Kasumi-1 (cell line): ENCODE measurements at places on chromosomes 4 and X.

GRCh38 chr4:30865691-30866090 lies 145.5 kb downstream of the PCDH7 start:
- no peak for DNase-seq

DNA sequence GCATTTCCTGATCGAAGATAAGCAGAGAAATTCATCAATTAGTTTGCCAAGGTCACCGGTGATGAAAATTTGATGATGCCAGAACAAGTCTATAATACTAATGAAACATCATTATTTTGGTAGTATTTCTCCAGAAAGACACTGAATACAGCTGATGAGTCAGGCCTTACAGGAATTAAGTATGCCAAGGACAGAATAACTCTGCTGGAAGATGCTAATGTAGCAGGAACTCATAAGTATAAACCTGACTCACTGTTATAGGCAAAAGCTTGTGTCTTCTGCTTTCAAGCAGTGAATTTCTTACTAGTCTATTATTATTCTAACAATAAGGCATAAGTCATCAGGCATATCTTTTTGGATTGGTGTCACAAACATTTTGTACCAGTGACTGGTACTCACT lies 1825.1 kb upstream of the IGFBP7 start:
- DNase-seq = no peak

GRCh38 chrX:93977641-93978040 lies 303.6 kb downstream of the FAM133A start:
- no peak for DNase-seq

DNA sequence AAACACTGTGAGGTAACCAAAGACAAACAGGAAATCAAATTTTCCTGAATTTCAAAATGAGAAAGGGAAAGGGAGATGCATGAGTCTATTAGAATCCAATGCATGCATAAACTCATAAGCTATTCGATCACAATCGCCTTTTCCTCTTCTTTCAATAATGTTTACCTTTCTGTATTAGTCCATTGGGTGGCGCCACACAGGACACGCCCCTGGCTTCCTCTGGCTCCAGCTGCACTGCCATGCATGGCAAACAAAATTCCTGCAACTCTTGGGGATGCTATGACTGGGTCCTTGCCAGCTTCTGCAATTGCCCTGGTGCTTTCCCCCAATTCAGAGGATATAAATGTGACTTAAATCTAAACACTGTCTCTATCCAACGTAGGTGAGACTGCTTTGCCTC lies 424.5 kb upstream of the PCDH7 start:
- DNase-seq = no peak

GRCh38 chr4:181319629-181320028 lies 923.6 kb upstream of the TENM3 start:
- DNase-seq = no peak

DNA sequence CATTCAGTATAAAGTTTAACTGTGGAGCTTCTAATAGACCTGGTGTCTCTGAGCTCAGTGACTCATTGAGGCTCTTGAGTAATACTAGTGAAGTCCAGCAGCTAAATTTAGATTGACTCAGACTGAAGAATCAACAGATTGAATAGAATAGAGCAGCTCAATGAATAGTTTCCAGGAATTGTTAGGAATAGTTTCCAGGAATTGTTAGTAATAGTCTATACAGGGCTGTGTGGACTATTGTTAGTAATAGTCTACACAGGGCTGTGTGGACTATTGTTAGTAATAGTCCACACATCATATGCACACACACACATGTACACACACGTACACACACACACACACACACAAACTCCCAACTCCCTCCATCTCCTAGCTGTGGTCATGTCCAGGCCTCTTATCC lies 3.0 kb downstream of the GIMD1 start:
- peak; percentile 67 for DNase-seq

DNA sequence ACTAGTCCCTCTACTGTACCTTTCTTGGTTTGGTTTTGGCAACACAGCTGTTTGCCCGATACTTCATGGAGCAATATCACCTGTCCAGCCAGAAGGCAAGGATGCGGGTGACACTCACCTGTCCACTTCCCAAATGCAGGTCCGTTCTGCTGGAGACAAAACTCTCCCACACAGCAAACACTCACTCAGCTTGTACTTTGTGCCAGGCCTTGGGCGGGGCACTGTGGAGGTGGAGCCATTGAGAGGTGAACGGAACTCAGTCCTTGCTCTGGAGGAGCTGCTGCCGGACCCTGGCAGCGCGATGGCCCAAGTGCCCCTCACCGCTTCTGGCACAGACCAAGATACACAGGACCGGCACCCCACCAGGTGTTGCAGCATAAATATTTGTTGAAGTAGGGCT lies 15.3 kb upstream of the HMGB3 start:
- DNase-seq = no peak

DNA sequence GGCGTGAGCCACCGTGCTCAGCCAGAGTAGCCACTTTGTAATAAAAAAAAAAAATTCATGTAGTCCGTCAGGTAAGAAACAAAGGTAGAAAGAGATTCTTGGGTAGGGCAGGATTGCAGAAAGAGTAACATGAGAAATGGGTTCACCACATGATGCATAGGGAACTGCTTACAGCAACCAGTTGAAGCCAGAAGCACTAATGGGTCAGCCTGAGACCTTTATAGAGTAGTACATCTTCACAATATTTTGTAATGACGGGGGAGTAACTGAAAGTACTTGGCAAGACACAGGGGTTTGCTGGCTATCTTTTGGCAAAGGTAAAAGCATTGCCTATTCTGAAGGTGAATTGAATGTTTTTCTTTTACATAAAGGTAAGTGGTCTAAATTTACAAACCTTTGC lies 29.1 kb downstream of the FAM193A start:
- no peak for DNase-seq

DNA sequence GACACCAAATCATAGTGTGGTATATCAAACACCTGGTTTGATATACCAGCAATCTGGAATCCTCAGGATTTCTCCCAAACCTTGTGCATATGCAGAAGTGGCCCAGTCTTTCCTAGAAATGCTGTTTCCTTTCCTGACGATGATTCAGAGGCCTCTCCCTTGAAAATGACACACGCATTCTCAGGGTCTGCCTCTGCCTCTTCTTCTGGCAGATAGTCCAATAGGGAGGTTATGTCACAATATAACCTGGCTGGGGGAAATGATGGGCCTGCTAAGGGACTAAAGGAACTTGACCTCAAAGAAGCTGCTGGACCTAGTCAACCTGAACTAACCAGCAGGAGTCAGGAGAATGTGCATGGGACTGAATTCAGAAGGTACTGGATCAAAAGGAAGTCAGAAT lies 435.2 kb downstream of the IDS start:
- no peak for DNase-seq

DNA sequence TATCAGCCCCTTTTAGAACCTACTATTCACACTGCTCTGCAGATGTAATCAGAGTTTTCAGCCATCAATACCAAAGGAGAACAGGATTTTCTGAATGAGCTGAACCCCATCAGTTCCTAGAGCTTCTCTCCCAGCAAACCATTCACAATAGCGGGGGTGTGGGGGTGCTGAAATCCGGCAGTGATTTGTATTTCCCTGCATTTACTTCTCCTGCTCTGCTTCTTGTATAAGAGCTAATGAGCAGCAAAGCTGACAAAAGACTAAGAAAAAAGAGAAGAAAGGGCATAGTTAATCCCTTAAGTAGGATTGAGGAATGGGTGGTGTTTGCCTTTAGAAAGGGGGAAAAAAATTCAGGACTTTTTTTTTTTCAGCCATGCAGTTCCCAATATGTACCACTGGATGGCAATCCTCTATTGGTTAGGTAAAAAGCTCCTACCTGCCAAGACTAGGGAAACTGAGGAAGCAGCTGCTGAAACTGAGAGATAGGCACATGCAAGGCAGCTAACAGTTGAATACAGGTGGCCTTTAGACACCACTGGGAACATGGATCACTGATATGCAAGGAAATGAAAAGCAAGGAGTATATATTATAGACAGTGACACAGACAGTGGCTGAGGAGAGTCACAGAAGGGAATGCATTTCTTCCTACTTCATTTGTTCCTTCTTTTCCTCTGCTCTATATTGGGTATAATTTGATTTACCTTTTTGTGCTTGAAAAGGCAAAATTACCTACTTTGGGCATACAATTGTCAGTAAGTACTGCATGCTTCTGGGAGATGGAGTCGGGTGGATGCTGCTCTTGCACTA lies 217.9 kb downstream of the HS6ST2 start:
- DNase-seq = peak; percentile 0

- DNase-seq = no peak
Measured at GRCh38 chr4:126269106-126269505, 954.4 kb downstream of the FAT4 start.

DNA sequence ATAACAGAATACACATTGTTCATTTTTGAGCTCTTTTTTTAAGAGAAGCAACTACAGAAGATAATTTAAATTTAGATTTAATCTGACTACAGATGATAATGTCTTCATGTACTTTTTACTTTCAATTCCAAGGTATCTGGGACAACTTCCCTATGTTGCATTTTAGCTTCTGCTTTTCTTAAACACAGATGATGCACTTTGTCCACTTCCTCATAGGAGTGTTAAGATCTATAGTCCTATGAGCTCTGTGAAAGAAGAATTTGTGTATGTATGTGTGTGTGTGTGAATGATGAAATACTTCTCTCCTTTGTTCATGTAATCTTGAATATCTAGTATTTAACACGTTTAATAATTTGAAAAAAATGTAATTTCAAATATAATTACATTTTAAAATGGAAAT lies 5.3 kb upstream of the FHIP1A start:
- DNase-seq = peak; percentile 92

- DNase-seq = no peak
Measured at GRCh38 chr4:40789771-40790170, 40.0 kb downstream of the NSUN7 start.

DNA sequence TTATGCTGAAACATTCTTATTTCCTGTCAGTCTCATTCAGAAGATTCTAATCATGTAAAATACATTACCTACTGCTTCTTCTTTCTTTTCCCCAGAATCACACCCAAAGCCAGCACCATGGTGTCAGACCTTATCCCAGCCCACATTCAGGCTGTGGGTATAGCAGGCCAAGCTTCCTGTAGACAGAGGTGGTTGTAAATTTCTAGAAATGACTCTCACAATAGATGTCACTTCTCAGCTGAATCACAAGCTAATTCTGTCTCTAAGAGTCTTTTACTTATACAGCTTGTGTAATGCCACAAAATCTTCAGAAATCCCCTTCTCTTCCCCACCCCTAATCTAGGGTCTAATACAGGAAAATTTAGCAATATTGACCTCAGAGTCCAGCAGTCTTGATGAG lies 239.6 kb downstream of the PARM1 start:
- DNase-seq = no peak

DNA sequence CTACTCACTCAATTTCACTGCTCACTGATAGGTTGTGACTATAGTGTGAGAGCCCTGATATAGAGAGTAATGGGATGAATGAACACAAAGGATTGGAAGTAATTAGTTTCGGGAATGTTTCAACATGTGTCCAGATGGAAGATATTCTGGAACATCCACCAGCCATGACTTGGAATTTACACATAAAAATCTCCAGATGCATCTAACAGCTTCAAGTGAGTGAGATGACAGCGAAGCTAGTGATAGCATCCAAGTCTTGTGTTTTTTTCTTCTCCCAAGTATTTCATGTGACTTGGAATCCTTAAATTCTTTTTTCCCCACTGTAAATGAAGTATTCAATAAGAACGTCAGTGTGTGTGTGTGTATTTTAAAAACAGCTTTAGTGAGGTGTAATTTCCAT lies 82.1 kb downstream of the CLDN34 start:
- DNase-seq = no peak

- DNase-seq = no peak
Measured at GRCh38 chr4:112677519-112678091, 40.7 kb downstream of the LARP7 start.

DNA sequence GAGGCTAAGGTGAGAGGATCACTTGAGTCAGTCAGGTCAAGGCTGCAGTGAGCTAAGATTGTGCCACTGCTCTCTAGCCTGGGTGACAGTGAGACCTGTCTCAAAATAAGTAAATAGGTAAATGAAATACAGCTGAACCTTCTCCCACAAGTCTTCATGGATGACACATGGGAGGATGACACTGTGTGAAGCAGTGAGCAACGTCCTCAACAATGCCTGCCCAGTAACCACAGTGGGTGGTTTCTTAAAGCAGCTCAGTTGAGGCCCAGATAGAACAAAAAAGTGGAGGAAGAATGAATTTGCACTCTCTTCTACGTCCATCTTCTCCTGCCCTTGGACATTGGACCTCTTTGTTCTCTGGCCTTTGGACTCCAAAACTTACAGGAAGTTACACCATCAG lies 52.7 kb downstream of the MSX1 start:
- no peak for DNase-seq

DNA sequence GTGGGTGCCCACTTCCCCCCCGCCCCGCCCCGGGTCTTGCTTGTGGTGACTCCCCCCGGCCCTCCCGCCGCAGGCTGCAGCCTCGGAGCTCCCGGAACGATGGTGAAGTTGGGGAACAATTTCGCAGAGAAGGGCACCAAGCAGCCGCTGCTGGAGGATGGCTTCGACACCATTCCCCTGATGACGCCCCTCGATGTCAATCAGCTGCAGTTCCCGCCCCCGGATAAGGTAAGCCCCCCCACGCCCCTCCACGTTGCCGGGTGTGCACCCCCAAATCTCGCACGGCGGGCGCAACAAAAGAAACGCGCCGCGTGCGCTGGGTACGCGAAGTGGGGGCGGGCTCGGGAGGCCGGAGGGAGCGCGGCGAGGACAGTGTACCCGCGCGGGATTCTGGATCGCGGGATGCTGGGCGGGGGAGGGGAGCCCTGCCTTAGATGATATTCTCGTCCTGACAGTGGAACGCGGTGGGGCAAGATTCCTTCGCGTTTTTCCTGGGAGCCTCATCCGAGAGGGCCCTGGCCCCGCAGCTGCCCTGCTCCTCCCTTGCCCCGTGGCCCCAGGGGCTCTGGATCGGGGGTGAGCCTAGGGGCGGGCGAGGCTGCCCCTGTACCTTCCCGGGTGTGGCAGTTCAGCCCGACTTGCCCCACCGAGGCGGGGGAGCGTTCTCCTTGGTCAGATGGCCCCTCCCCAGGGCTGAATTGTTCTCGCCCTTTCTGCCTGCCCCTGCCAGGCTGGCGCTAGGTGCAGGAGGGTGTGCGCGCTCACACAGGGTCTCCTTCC lies 819 bp downstream of the NSG1 start:
- no peak for DNase-seq

- no peak for DNase-seq
Measured at GRCh38 chr4:105102016-105102415, 44.7 kb upstream of the TET2 start.

- no peak for DNase-seq
Measured at GRCh38 chr4:26343038-26343398, 22.2 kb downstream of the RBPJ start.

- no peak for DNase-seq
Measured at GRCh38 chrX:23819385-23820234, 36.6 kb downstream of the SAT1 start.

GRCh38 chrX:47772764-47773163 lies 63.9 kb upstream of the ZNF81 start:
- no peak for DNase-seq
